Spleen (tissue), 13 donors: ENCODE measurements at places on chromosomes 16 and 17. TPM values are rescaled to one million over a fixed set of nuclear protein-coding genes. Genes with fewer than 3 reads are reported as not detected.

- H3K27ac ChIP-seq: no peak overlapping the region
- H3K36me3 ChIP-seq: no peaks in the 10 kb centered on the region
- DNase-seq: no peak
- H3K4me3 ChIP-seq: no peak overlapping the region
These were observed 97.8 kb downstream of the NXN start for GRCh38 chr17:881778-882177.

- H3K27me3 ChIP-seq: peaks cover 15% of the 10 kb centered on the region
- peak overlapping the region; percentile 72 for H3K4me3 ChIP-seq
- DNase-seq: peak; percentile 84
- no peaks in the 10 kb centered on the region for H3K36me3 ChIP-seq
- H3K4me1 ChIP-seq: peaks cover 23% of the 10 kb centered on the region
These were observed 712 bp downstream of the TMEM256 start for GRCh38 chr17:7403043-7403726.

- DNase-seq: no peak
- no peaks in the 10 kb centered on the region for H3K36me3 ChIP-seq
- peaks cover 2% of the 10 kb centered on the region for H3K4me1 ChIP-seq
- no peak overlapping the region for H3K27ac ChIP-seq
These were observed 39.9 kb downstream of the CDH1 start for GRCh38 chr16:68776821-68777485.

- H3K4me3 ChIP-seq: no peak overlapping the region
- no peaks in the 10 kb centered on the region for H3K4me1 ChIP-seq
- H3K36me3 ChIP-seq: no peaks in the 10 kb centered on the region
- H3K27me3 ChIP-seq: no peaks in the 10 kb centered on the region
- DNase-seq: no peak
These were observed 23.3 kb upstream of the CA10 start for GRCh38 chr17:52181782-52182181.

The CLEC10A gene
- total RNA-seq: 0.85 TPM

DNA sequence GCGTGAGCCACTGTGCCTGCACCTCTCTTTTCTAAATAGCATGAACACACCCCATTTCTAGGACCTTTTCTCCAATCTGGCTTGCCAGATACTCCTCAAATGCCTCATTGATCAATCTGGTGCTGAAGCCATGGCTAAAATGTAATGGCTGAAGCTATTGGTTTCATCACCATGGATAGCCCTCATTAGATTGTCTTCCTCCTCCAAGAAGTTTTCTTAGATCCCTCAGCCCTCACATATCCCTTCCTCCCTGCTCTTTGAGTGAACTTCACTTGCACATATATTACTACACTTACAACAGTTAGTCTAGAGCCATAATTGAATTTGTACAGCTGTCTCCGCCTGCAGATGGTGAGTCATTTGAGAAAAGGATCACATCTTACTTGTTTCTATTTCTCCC lies 77.9 kb upstream of the TOX3 start:
- H3K4me1 ChIP-seq: no peaks in the 10 kb centered on the region
- no peak for DNase-seq
- H3K36me3 ChIP-seq: no peaks in the 10 kb centered on the region
- no peak overlapping the region for H3K4me3 ChIP-seq
- H3K27me3 ChIP-seq: no peaks in the 10 kb centered on the region
